ENCODE measurements at places on chromosomes 3 and 15.

DNA sequence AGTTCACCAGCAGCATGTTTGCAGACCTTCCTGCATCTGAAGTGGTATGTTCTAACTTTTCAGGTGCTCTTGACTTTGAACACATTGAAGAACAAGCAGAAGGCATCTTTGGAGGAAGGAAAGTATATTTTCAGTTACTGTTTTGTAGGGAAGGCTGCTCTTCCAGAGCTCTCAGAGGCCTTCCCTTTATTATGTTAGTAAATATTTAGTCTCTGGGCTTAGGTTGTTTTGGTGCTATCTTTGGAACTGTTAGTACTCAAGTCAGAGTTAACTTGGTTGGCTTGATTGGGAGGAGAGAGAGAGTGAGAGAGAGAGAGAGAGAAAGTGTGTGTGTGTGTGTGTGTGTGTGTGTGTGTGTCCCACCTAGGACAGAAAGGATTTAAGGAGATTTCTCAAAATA is 188.2 kb downstream of the ITPR1 start:
- no peak for DNase-seq

DNA sequence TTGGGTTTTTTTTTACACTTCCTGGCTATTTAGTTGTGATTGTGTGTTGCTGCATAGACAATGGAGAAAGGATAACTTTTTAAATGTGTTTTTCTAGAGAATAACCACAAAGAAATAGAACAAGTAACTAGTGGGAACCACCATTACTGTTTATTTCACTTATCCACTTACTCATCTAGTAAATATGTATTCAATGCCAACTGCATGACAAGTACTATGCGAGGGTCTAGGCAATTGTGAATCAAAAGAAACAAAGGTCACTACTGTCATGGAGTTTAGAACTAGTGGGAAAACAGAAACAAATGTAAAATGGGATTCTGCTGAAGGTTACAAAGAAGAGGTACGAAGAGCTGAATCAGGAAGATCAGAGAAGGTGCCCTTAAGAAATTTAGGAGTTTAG is 600.9 kb upstream of the ROBO2 start:
- no peak for DNase-seq

DNA sequence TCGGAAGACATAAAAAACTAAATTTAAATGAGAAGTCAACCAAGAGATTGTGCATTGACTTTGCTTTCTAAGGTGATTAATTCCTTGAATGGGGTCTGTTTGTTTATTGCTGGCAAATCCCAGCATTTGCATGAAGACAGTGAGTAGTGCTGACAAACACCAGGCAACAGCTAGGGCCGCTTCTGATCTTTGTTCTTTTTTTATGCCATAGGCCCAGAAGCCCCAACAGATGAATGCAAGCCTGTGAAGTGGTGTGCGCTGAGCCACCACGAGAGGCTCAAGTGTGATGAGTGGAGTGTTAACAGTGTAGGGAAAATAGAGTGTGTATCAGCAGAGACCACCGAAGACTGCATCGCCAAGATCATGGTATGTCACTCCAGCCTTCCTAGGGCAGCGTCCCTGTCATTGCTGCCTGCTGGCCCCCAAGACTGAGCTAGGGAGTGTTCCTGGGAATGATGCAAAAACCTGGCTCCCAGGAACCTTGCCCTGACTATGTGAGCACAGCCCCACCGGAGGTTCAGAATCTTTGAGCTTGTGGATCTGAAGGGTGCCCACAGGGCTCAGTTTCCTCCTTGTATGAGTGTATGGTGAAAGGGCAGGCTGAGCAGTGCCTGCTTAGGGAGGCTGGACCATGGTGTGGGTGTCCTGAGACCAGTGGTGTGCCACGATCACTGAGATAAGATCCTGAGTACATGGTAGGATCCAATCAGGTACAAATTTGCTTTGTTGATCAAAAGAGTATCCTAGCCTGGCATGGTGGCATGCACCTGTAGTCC is 13.0 kb downstream of the TF start:
- no peak for DNase-seq

- no peak for DNase-seq
Observed at GRCh38 chr15:64185146-64185911, 22.5 kb upstream of the PPIB start.

- DNase-seq: no peak
Observed at GRCh38 chr15:50016951-50017350, 102.1 kb downstream of the ATP8B4 start.

DNA sequence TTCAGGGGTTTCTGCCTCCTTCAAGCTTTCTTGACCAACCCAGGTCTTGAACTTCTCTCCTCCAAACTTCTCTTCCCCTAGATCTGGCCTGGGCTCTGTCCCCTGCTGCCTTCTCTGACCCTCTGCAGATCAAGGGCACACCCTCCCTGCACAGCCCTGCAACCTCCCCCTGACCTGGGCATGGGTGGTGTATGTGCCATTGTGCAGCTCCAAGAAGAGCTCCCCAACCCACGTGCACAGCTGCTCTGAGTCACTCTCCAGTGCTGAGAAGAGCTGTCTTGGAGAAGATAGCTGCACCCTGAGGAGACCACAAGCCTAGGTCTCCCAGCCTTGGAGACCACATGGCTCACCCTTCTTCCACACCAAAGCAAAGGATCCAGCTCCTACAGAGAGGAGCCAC is 8.0 kb downstream of the MAN2C1 start:
- DNase-seq: no peak

DNA sequence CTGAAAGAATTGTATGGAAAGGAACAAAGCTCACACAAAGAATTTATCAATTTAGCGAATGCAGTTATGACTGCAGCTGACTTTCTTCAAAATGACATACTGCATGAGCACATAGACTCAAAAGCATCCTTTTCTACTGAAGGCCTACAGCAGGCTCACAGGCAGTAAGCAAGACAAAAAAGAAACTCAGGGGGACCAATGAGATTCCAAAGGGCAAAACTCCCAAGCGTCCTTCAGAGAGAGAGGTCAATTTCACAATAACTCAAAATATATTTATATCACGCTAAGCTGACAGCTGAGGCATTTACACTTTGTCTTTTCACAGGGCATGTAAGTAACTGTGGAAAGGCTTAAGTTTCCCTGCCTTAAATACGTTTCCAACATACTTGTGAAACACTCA is 427.9 kb upstream of the RASGRP1 start:
- DNase-seq: no peak

All from uterus (tissue), 4 donors.